ENCODE measurements at places on chromosomes 12 and 14. TPM values are rescaled to one million over a fixed set of nuclear protein-coding genes. Genes with fewer than 3 reads are reported as not detected.

- DNase-seq: no peak
These were observed 2.2 kb upstream of the EML1 start for GRCh38 chr14:99790978-99791376.

- no peak for DNase-seq
These were observed 98.1 kb downstream of the PTPRR start for GRCh38 chr12:70822412-70822811.

DNA sequence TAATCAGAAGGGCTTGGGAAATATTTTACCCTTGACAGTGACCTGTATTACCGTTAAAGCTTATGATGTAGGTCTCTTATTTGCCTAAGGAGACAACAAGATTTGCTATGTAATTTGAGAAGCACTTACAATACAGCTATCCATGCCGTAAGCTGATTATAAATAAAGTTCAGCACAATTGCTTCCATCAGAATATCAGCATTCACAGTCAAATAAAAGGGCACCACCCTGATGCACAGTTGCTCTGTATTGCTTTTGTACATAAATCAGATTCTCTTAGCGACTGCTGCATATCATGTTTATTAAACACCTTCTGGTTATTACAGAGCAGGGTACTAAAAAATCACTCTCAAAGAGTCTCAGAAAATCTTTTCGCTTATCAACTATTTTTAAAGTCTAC is 67.3 kb upstream of the VRK1 start:
- DNase-seq: no peak

DNA sequence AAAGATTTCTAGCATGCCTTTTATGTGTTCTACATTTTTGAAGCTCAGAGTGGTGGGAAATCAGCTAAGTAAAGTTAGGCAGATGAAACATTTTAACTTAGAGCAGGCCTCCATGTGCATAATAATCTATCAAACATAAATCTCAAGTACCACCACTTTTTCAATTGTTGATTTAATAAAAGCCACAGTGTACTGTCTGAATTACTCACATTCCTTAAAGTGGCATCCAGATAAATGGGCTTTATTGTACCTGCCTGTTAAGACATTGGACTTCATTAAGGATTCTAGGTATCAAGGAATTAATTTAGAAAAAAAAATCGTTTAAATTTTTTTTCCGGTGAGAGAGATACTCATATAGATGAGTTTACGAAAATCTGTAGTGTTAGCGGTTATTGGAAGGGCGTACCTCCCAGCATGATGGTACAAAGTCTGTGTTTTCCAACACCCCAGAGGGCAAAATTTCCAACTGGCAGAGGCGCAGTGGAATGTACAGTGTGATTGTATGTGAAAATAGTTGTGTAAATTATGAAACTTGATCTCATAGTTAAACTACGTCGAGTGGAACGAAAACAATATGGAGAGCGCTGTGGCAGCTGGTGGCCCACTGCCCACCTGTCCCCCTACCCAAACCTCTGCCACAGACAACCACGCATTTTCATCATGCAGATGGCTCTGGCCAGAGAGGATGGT is 25.0 kb downstream of the ELK3 start:
- no peak for DNase-seq

DNA sequence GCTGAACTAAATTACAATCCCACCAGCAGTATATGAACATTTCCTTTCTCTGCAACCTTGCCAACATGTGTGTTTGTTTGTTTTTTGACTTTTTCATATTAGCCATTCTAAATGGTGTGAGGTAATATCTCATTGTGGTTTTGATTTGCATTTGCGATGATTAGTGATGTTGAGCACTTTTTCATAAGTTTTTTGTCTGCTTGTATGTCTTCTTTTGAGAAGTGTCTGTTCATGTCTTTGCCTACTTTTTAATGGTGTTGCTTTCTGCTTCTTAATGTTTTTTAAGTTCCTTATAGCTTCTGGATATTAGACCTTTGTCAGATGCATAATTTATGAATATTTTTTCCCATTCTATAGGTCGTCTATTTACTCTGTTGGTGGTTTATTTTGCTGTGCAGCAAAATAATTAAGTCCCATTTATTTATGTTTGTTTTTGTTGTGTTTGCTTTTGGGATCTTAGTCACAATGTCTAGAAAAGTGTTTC is 1262.9 kb downstream of the FSCB start:
- DNase-seq: no peak

- DNase-seq: no peak
These were observed 90.7 kb downstream of the OTOGL start for GRCh38 chr12:80190001-80190400.

GRCh38 chr12:53749986-53750811 is 1.6 kb downstream of the CISTR start:
- DNase-seq: no peak

GRCh38 chr12:98954506-98954905 is 309.4 kb downstream of the APAF1 start:
- no peak for DNase-seq

GRCh38 chr14:21191261-21191808 is 35.5 kb upstream of the OR5AU1 start:
- DNase-seq: no peak

GRCh38 chr12:119938049-119938667 is 50.9 kb upstream of the BICDL1 start:
- peak; percentile 59 for DNase-seq

GRCh38 chr12:105239304-105239703 is 3.3 kb upstream of the APPL2 start:
- no peak for DNase-seq

- no peak for DNase-seq
These were observed 1.4 kb upstream of the GLRX5 start for GRCh38 chr14:95533391-95533821.

- no peak for DNase-seq
These were observed 956.4 kb upstream of the TMEM132C start for GRCh38 chr12:127310548-127310947.

DNA sequence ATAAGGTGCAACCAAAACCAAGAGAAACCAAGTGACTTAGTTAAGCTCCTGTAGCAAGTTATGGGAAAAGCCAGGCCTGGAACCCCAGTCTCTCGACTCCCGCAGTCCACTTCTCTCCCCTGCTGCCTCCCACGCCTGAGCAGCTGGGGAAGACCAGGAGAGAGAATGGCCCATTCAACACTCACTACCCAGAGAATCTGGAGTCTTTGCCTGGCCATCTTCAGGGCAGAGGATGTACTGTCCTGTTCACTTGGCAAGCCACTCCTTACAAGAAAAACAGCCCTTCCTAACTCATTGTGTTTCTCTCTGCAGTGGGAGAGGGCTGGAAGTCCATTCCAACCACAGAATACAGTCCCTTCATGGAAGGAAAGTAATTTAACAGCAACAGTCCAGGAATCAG is 1.8 kb downstream of the PITPNM2 start:
- DNase-seq: no peak

GRCh38 chr12:6532051-6532926 is 2.0 kb upstream of the GAPDH start:
- peak; percentile 85 for DNase-seq

GRCh38 chr12:45648070-45648469 is 81.4 kb upstream of the ARID2 start:
- no peak for DNase-seq

- peak; percentile 79 for DNase-seq
These were observed at the start of gene CCNB1IP1 for GRCh38 chr14:20332788-20333493. TSS of gene CCNB1IP1 (minus strand) at chr14:20333279. CDS start at chr14:20316523, 16,756 bp downstream.

- no peak for DNase-seq
These were observed 498.0 kb downstream of the FLRT2 start for GRCh38 chr14:86027990-86028389.

DNA sequence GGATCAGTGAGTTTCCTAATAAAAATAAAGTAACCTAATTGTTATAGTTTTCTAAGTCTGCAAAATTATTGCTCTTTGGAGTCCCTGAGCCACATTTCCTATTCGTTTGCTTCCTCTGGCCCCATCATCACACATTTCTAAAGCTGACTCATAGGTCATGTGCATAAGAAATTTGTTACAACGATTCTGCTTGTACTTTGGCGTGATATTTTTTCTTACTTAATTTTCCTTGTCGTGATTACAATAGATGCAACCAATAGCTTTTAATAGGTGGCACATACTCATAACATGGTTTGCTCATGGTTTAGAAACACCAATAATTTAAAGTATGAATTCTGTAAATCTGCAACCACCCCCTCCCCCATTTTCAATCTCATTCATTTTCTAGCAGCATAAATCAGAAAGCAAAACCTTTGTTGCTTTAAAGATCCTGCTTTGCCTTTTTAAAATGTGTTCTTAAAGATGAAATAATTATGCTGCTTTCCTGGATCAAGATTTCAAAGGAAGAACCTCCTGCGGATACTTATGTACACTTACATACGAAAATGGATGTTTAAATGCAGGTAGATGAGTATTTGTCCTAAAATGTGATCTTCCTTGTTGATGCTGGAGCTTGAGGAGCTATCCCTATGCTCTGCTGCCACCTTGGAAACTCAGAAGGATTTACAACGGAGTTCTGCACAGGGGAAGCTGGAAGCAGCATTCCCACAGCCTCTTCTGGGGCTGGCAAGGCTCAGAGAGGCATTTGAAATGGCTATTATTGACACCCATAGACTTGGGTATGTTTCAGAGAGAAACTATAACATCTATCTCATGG is 1.7 kb upstream of the FLRT2 start:
- DNase-seq: peak; percentile 89

Gene SMAGP
- total RNA-seq: 12.3 TPM

Gene LMO3
- total RNA-seq: not detected

Gene CDCA3
- total RNA-seq: 31.6 TPM

Gene KRT80
- 36.0 TPM for total RNA-seq

Gene TAS2R46
- 1.6 TPM for total RNA-seq

Gene SSTR1
- not detected for total RNA-seq

Gene NACA
- total RNA-seq: 1,485 TPM

Gene MYF5
- not detected for total RNA-seq

Gene TAS2R8
- not detected for total RNA-seq

Gene ZC3H14
- 93.1 TPM for total RNA-seq

Gene ITGA7
- 0.38 TPM for total RNA-seq

Gene KLRB1
- not detected for total RNA-seq
